Gastrocnemius medialis (tissue), 4 donors: ENCODE measurements at places on chromosomes 13 and 19. TPM values are rescaled to one million over a fixed set of nuclear protein-coding genes. Genes with fewer than 3 reads are reported as not detected.

TMEM190 gene
- not detected for total RNA-seq

KXD1 gene
- total RNA-seq: 111 TPM

ZFP36 gene
- total RNA-seq: 184 TPM

- no peak for DNase-seq
Measured at GRCh38 chr13:48275507-48275906, 28.0 kb upstream of the RB1 start.

SERPINE3 gene
- total RNA-seq: not detected

- no peak for DNase-seq
Measured at GRCh38 chr13:90302107-90302506, 1045.4 kb upstream of the MIR17HG start.

- no peak for DNase-seq
Measured at GRCh38 chr19:56732976-56733375, 61.4 kb upstream of the ZNF835 start.

ATP8A2 gene
- total RNA-seq: not detected

- DNase-seq: no peak
Measured at GRCh38 chr13:75879656-75880055, 243.5 kb downstream of the LMO7 start.

ZGLP1 gene
- 0.80 TPM for total RNA-seq

- no peak for DNase-seq
Measured at GRCh38 chr13:39397226-39397895, 205.6 kb downstream of the LHFPL6 start.

DNA sequence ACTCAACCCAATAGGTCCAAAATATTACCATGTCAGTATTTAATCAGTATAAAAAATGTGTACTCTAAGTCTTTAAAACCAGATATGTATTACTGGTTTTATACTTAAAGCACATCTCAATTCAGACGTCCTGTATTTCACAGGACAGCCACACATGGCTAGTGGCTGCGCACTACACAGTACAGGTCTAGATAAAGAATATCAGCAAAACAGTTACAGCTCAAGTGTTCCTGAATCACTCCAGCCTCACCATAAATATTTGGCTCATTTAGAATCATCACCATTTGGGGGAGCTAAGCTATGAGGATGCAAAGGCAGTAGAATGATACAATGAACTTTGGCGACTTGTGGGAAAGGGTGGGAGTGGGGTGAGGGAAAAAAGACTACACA is 89.0 kb downstream of the DOCK9 start:
- DNase-seq: no peak

DNA sequence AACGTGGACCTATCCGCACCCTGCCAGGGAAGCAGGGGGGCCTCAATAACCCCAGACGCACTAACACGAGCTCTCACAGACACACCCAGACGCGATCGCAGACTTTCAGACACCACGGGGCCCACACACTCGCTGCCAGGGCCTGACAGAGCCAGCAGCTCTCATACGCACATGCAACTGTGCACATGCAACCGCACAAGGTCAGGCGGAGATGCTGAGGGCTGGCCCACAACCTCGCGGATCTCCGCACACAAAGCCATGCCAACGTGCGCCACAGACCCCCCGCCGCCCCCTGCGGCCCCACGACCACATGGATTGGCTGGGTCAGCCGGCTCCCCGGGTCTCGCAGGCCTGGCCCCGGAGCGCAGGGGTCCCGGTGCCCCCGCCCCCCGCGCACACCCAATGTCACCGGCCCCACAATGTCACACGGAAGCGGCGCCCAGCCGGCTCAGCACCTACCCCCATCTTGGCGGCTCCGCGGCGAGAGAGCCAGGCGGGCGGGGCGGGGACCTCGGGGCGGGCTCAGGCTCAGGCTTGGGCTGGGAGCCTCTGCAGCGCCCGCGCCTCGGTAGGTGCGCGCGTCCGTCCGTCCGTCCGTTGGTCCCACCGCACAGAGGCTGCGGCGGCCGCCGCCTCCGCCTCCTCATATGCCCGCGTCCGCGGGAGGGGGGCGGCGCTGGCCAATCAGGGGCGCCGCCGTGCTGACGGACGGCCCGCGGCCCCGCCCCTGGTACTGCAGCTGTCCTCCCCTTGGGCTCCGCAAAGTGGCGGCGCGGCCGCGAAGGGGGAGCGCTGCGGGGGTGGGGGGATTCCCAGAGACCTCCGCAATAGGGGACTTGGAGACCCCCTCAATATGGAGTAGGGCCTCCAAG is at the start of gene ATP1A3:
ATP1A3 (minus strand) TSS at position 619 of the 872 bp plus-strand sequence; CDS start at position 465, 154 bp downstream.
- no peak for DNase-seq

DNA sequence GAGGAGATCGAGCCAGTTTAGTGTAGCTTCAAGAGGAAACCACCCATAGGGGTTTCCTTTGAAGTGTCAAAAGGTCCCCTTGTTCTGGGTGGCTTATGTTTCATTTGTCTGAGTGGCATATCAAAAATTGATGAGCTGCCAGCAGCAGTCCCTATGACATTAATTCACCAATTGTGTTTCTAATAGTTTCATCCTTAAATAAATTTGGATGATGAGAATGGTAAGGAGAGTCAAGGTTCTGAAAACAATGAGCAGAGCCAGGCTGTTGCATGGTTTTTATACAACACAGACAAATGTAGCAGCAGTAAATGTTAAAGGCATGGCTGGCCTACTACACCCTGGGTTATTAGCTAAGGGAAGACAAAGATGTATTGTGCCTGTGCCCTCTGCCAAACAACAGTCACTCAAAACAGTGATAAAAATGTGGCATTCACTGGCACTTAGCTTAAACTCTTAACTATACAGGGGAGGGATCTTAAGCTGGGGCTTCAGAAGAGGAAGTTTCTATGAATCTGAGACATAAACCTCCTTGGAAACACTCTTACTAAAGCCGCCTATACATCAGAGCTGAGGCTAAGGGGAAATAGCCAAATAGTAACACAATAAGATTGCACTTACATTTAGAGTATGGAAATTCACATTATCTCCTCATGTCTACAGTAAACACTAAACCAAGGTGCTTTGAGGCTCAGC is 200.5 kb downstream of the POU4F1 start:
- no peak for DNase-seq

- no peak for DNase-seq
Measured at GRCh38 chr19:10963865-10964264, 3.0 kb downstream of the SMARCA4 start.

- DNase-seq: peak; percentile 48
Measured at GRCh38 chr19:14536926-14537692, 7.7 kb downstream of the TECR start.

DNA sequence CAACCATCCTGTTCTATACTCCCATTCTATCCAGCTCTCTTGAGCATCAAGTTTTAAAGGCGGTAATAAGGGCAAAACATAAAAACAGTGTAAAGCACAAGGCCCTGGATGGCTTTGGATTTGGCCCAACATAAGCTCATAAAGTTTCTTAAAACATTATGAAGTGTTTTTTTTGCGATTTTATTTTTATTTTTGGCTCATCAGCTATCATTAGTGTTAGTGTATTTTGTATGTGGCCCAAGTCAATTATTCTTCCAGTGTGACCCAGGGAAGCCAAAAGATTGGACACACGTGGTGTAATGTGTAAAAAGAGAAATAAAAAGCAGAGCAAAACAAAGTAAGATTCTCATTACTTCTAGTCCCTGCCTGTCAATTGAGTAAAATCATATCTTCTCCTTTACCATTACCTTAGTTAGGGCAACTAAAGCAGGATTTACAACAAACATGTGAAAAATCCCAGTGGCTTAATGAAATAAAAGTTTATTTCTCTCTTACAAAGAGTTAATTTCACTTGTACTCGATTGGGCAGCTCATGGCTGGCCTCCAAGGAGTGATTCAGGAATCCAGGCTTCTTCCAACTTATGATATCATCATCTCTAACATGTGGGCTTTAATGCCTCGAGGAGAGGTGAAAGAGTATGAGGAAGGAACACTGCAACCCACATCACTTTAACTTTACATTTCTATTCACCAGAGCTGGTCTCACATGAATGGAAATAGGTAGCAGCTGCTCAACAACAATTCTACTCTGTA is 725.2 kb upstream of the SLITRK1 start:
- no peak for DNase-seq

DNA sequence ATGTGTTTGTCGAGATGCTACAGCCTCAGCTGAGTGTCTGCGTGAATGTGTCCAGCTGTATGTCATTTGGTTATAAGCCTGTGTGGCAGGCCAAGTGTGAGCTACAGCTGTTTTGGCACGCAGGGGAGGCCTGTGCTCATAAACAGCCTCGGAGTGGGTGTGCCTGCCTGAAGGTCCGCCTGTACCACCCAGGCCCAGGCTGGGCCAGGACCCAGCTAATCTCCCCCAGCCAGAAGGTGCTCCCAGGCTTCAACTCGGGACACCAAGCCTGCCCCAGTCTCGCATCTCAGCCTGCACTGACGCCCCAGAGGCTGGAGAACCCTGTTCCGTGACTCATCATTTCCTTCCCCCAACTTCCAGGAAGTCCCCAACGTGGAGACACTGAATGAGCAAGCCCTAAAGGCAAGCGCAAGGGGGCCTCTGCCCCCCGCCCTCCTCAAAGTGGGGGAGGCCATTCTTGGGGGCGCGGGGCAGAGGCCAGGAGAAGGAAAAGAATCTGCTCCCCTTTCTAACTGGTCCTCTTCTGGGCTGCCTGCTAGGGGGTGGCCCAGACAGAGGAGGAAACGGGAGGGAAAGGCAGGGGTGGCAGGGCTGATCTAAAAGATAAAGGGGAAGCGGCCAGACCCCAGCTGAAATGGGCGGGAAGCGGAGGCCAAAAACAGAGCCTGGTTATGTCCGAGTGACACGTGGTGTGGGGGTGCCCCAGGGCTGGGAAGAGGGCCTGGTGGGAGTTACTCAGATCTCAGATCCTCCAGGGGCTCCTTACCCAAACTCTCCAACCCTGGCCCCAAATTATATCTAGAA is 2.0 kb downstream of the SLC1A5 start:
- peak; percentile 40 for DNase-seq

GRCh38 chr19:570937-571565 is 1.3 kb upstream of the BSG start:
- no peak for DNase-seq

- DNase-seq: no peak
Measured at GRCh38 chr13:27339299-27339698, 68.7 kb downstream of the RASL11A start.

- no peak for DNase-seq
Measured at GRCh38 chr19:44608391-44608821, 5.0 kb upstream of the IGSF23 start.

HCN2 gene
- total RNA-seq: 0.10 TPM

DNA sequence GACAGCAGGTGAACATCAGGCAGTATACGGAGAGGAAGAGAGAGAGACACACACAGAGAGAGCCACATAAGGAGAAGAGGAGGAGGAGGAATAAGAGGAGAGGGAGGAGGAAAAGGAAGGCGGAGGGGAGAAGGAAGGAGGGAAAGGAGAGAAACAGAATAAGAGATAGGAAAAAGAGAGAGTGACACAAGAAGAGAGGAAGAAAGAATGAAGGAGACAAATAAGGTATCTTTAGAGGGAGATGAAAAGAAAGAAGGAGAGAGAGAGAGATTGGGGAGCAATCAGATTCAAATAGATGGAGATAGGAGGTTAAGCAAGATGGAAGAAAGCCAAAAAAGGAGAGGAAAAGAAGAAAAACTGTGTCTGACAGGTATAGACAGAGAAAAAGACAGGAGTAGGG is 44.0 kb upstream of the CYP2B6 start:
- no peak for DNase-seq

- DNase-seq: no peak
Measured at GRCh38 chr13:34421347-34421719, 520.7 kb upstream of the NBEA start.

KLHL1 gene
- not detected for total RNA-seq

GRCh38 chr19:54316746-54317107 is 3.8 kb upstream of the LILRA5 start:
- no peak for DNase-seq

GRCh38 chr13:46288570-46289259 is 77.0 kb downstream of the LRRC63 start:
- DNase-seq: no peak

ELSPBP1 gene
- not detected for total RNA-seq

KIRREL2 gene
- total RNA-seq: not detected

DNA sequence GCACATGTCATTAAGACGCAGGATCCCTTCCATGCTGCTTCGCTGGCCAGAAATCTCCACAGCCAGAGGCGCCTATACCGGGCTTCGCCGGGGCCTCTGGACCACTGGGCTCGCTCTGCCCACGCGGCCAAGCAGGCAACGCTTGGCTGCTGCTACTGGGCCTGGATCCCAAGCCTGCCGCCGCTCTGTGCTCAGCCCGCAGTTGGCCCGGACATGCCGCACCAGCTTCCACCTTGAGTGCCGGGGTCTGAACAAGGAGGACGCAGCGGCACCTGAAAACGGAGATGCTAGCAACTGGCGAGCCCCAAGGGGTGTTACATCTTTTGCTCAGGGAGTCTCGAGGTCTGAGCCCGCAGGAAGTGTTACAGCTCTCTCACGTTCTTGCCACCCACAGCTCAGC is 409.9 kb upstream of the SGCG start:
- no peak for DNase-seq

GRCh38 chr13:67330149-67330548 is 100.0 kb upstream of the PCDH9 start:
- DNase-seq: no peak

- no peak for DNase-seq
Measured at GRCh38 chr19:23887642-23888041, 27.0 kb upstream of the ZNF726 start.

DNA sequence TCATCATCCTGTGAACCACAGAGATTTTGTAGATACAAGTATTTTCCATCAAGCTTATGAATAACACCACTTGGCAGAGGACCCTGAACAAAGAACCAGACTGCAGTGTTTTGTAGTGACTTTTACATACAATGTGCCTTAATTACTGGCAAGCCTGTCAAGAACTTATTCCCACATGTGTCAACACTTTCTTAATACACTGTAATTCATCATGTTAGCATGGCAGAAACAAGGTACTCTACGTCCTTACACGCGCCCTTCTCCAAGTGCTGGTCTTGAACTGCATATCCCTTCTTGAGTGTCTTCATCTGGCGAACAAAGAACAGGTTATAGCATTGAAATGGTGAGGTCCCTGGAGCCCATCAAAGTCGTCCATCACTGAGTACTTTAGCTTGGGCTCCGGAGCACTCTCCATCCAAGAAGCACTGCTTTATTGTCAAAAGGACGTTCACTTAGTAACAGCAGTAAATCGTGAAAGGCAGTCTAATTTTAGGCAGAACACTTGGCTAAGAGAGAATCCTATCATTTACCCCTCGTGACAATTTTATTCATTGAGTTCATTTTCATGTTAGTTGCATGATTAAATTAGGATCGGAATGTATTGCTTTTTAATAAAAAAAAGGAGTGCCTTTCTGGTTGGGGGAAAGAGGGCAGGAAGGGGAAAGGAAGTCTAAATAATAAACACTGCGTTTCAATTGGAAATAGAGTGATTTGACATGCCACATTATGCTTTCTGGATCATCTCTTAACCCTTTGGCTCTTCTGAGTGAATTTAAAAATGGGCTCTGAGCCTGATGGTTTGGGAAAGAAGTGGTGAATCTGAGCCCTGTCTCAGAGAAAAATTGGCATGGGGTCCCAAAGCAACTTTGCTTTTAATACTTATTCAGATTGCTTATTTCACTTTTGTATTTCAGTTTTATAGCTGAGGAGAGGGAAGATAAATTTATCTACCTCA is 376.1 kb downstream of the DLEU7 start:
- no peak for DNase-seq
